ENCODE measurements at places on chromosomes 16 and 17. TPM values are rescaled to one million over a fixed set of nuclear protein-coding genes. Genes with fewer than 3 reads are reported as not detected.

KRT20 gene
- 0.36 TPM for polyA plus RNA-seq

HBA2 gene
- polyA plus RNA-seq, result 753 TPM

FOXC2 gene
- 56.3 TPM for polyA plus RNA-seq

CES1 gene
- 2.8 TPM for polyA plus RNA-seq

FN3K gene
- polyA plus RNA-seq, result 36.7 TPM

EVPL gene
- 25.4 TPM for polyA plus RNA-seq

HSPB9 gene
- polyA plus RNA-seq, result 0.30 TPM

OR1G1 gene
- not detected for polyA plus RNA-seq

PRSS36 gene
- 1.7 TPM for polyA plus RNA-seq

DNA sequence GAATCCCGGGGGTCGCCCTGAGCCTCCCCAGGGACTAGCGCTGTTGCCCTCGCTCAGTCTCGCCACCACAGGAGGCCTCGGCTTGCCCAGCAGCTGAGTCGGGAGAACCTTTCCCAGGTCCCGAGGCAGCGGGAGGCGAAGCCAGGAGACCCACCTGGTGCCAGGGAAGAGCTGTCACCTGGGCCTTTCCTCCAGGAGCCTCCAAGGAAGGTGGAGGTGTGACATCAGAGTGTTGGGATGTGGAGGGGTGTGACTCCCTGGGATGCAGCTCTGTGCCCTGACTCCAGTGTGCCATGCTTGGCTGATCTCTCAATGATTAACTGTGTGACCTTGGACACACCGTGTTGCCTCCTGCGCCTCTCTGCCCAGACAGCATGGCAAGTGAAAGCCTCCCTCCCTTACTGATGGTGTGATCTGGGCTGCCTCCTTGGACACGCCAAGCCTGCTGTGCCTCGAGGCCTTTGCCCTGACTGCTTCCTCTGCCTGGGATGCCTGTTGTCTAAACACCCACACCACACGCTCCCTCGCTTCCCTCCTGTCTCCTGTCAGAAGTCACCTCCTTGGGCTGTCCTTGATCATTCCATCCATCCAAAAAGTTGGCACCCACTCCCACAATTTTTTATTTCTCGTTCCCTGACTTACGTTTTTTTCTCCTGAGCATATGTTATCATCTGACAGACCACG, 88.0 kb downstream of the CMIP start:
- peak; percentile 90 for DNase-seq

DNA sequence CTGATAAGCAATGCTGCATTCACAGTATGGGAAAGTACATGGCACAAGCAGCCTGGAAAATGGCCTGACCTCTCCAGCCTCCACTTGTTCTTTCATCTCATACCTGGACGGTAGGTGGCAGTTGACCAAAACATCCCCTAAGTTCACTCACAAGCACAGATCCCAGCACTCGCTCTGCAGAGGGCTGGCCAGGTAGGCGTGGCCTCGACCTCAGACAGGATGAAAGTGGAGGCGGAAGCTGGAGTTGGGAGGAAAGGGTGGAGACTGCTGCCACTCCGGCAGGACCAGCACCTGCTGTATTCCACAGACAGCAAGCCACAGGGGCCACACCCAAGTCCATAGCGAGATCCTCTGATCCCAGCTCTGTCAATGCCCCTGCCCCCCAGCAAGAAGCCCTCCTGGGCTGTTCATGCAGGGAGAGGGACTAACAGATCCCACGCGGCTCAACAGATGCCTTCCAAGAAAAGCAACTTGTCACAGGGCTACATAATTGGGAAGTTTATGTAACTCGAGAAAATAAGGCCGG, 31.3 kb downstream of the ZCCHC14 start:
- peak; percentile 84 for DNase-seq

- no peak for DNase-seq
Observed at GRCh38 chr17:28908640-28909167, 5.8 kb upstream of the DHRS13 start.

DNA sequence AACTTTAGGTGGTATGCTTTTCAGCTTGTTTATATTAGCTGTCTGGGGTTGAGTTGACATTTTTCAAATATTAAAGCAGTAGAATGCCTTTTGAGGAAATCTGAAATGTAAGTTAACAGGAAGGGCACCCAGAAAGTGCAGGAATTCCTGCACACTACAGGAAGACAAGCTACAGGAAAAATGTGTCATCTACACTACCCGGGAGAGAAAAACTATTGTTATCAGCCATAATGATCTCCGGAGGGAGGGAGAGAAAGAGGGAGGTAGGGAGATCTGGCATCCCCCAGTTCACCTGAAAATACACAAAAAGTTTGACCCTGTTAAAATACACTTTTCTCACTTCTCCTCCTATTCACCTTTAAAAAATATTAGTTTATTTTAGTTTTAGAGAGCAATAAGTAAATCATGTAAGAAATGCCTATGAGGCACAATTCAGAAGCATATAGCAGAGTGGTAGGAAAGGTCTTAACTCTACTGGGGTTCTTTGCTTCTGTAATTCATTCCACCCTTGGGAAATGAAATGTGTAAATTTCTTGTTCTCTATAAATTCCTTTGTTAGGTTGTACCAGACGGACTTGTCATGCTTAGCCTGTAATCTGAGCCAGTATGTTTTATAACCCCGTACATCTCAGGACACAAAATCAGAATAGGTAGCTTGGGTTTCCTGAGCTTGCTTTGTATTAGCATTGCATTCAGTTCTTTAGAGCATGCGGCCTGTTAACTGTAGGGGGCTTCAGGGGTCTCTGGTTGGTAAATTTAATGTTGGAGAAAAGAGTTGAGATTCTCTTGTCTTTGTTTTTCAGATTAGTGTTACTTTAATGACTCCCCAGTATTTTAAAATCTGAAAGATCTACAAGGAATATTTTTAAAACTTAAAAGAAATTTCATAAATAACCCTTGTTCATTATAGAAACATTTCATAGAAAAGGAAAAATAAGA, 3.3 kb downstream of the MAP2K6 start:
- peak; percentile 23 for DNase-seq

DNA sequence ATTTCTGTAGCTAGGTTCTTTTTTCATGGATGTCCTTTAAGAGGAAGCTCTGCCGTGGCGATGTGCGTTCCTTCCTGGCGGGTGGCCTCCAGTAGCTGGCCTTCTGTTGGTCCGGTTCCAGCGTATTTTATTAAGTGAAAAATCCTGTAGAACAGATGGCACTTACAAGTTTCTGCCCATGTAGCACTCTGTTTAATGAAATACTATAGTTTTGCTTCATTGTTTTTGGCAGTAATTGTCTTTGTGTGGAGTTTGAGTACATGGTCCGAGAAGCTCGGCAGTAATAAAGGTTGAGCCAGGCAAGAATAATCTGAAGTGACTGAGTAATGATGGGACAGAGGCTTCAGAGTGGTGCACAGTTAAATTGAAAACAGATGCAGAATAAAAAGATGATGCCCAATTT, 20.4 kb downstream of the USP10 start:
- DNase-seq, result no peak

GRCh38 chr17:68497885-68498319, 14.3 kb upstream of the PRKAR1A start:
- DNase-seq, result no peak

GRCh38 chr17:31493656-31494155, 102.2 kb downstream of the RAB11FIP4 start:
- DNase-seq, result no peak

DNA sequence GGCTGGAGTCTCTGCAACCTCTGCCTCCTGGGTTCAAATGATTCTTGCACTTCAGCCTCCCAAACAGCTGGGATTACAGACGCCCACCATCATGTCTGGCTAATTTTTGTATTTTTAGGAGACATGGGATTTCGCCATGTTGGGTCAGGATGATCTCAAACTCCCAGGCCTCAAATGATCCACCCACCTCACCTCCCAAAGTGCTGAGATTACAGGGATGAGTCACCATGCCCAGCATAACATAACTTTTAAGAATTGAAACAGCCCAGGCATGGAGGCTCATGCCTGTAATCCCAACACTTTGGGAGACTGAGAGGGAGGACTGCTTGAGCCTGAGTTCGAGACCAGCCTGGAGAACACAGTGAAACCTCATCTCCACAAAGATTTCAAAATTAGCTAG, 2.5 kb downstream of the RSL1D1 start:
- DNase-seq, result no peak

- DNase-seq, result no peak
Observed at GRCh38 chr16:55822280-55822810, 10.6 kb downstream of the CES1 start.

GRCh38 chr16:88487920-88488851, 35.1 kb downstream of the ZFPM1 start:
- DNase-seq, result no peak

GRCh38 chr16:67862623-67863583, 9.9 kb upstream of the EDC4 start:
- DNase-seq, result no peak

DNA sequence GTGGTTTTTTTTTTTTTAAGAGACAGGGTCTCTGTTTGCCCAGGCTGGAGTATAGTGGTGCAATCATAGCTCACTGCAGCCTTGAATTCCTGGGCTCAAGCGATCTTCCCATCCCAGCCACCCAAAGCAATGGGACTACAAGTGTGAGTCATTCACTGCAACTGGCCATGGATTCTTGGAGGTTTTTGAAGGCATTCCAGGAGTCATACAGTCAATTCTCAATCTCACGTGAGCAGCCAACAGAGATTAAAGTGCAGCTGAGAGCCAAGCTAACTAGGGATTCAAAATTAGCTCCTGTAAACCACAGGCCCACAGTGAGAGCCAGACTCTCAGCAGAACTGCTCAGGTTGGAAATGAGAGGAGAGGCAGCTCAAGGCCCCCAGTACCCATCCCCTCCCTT, 30.2 kb downstream of the XPO6 start:
- no peak for DNase-seq

GRCh38 chr16:83579436-83579835, 228.3 kb upstream of the HSBP1 start:
- DNase-seq, result no peak

GRCh38 chr16:68289621-68290329, 21.0 kb downstream of the SLC7A6OS start:
- no peak for DNase-seq

- DNase-seq, result no peak
Observed at GRCh38 chr17:33751702-33752065, 458.6 kb upstream of the ASIC2 start.

- no peak for DNase-seq
Observed at GRCh38 chr17:77999413-78000173, 41.1 kb downstream of the TNRC6C start.

DNA sequence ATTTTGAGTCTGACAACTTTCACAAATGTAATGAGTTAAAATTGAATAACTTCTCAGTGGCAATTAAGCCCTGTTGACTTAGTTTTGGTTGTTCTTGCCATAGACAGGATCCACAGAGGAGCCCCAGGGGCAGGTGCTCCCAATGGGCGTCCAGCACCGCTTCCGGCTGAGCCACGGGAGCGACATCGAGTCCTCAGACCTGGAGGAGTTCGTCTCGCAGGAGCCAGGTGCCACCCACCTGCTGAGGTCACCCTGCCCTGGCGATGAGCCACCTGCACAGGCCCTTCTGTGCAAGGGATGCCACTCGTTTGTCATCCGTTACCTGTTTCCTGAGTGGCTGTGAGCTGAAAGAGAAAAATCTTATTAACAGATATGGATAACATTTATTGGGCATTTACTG, 10.7 kb downstream of the CCDC40 start:
- DNase-seq, result no peak

DNA sequence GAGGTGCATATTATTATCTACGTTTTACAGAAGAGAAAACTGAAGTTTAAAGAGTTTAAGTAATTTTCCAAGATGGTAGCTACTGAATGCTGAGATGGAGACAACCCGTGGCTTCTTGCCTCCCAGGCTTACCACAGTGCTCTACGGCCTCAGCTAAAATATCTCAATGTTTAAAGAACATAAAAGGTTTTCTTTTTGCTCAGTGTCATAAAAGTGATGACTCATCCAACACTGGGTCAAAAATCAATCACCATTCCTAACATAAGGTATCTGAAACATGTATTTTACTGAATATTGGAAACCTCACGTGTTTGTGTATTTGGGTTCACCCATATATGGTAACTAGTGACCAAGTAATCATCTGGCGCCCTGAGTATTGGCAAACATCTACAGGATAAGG, 18.4 kb downstream of the ABCA9 start:
- no peak for DNase-seq

DNA sequence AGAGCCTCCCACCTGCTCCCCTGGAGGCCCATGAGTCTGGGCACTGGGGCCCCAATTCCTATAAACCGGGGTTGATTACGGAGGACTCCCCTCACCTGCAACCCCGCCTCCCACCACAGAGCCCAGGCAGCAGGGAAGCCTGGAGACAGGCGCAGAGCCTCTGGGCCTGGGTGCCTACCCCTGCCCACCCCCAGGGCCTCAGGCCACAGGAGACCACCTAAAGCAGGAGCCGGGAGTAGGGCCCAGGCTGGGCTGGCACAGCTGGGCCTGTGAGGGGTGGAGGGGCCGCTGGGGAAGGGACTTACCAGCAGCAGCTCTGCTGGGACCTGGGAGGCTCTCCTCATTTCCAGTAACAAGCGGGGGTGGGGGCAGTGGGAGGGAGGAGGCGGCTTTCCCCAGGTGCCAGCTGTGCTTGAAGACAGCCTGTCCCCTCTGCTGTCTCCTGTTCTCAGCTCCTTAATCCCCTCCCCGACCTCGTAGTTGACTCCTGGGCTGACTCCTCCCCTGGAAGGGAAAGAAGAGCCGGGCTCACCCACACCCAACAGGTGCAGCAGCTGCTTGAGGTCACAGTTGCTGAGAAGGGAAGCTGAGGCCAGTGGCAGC, 46.8 kb downstream of the TMEM235 start:
- no peak for DNase-seq

GRCh38 chr16:88973007-88973410, 4.0 kb downstream of the CBFA2T3 start:
- peak; percentile 64 for DNase-seq

GRCh38 chr17:29590411-29591145, 1.1 kb upstream of the GIT1 start:
- no peak for DNase-seq

GRCh38 chr16:81589975-81590650, 145.5 kb downstream of the CMIP start:
- DNase-seq, result no peak

DNA sequence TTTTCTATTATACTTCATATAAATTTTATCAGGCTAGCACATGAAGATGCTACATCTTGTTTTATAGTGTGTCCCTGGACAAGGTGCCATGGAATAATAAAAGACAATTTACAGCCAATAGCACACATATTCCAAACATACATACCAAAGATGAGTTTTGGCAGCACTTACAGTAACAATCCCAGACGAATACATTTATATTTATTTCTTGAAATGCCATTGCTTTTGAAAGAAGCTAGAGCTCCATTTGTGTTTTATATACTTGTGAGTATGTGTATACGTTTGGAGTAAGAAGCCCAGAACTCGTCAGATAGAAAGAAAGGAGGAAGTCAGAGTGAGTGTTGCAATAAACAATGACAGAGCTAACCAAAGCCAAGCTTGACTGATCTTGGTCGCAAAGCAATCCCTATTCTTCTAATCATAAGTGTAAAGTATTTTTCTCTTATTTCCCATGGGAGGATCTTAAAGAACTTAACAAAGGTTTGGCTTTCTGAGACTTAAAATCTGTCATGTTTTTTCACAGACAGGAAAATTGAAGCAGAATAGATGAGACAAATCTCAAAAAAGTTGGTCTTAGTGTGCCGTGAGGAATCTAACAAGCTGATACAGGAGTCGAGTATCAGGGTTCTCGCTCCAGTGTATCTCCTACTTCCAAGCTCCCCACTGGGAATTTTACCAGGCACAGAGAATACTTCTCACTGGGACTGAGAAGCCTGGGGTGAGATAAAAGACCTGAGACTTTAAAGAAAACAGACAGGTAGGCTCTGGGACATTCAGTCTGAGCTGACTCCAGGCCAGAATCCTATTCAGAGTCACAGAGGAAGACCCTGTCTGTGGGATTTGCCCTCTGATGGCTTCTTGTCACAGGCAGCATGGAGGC, 175.4 kb downstream of the AATF start:
- no peak for DNase-seq
